Bone marrow (tissue), 2 donors: ENCODE measurements at places on chromosomes 1 and 21.

DNA sequence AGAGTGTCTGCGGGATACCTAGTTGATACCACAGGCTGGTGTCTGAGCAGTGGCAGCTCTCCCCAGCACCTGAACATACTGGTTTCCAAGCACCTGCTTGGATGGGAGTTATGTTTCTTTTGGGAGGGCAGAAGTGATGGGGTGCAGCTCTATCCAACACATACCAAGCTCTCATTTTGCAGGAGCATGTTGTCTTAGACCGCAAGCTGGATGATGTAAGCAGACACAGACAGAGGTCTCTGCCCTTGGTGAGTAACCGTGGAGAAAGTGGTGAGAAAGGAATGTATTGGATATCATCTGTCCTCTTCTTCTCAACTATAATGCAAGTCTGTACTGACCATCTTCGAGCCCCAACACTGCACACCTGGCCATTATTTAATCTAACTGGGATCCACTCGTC lies 37.4 kb downstream of the ZNF496 start:
- DNase-seq = no peak

DNA sequence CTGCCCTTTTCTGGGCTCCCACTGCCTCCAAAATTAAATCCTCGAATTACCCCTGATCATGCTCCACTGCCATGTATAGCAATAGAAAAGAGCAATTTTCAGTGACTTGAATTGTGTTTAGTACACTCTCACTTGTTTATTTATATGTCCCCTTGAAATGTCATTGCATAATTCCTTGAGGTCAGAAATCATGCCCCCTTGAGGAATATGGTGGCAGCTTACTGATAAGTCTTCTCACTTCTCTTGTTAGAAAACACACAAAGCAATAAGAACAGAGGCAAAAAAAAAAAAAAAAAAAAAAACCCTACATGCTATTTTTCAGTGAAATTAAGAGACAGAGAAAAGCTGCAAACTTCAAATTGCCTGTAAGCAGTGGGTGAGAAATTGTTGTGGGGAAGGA lies 37.5 kb downstream of the GPR88 start:
- no peak for DNase-seq

GRCh38 chr1:180568184-180568583 lies 9.4 kb downstream of the OVAAL start:
- DNase-seq = no peak

DNA sequence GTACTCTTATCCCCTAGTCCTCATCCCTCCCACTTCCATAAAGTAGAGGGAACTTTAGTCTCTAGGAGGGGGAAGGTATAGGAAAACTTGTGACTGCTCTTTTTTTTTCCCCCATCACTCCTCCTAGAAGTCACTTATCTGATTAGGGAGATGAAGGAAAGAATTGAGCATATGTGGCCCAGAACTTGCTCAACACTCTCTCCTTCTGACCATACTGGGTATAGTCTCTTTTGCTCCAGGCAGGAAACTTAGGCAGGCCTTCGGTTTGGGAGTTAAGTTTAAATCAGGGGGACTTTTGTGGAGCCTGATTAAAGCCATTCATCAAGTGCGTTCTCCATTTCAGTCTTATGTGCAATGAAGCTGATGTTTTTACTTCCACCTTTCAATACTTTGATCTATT lies 5.8 kb downstream of the UBE2U start:
- DNase-seq = no peak

DNA sequence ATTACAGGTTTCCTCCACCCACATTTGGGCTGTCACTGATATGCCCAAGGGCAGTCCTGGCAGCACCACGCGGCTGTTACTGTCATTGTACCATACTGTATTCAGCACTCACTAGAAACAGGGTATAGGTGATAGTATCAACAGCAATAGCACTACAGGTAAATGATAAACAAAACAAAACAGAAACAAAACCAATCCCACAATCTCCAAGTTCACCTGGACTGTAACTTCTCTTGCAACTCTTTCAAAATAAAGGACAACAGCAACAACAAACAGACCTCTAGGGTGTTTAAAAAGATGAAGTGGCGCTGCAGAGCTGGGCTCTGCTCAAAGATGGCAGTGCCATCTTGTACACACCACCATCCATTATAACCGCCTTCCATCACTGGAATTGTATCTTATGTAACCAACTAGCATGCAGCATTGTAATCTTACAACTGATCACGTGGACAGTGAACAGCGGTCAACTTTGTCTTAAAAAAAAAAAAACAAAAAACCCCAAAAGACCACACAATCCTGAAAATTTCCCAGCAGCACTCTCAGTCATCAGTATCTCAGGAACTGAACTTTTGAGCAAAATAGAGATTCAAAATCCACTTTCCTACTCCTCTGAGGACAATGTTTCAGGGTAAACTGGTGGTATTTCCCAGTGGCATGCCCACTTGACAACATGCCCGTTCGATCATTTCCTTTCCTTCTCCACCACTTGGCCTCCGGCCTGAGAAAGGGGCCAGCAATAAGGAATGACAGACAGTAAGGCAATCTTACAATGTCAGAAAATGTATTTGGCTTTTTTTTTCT lies 3.8 kb downstream of the IRF2BP2 start:
- no peak for DNase-seq
